ENCODE measurements at places on chromosomes 7 and 10. TPM values are rescaled to one million over a fixed set of nuclear protein-coding genes. Genes with fewer than 3 reads are reported as not detected.

- DNase-seq, result no peak
Measured at GRCh38 chr10:101841826-101842225, 1.8 kb downstream of the KCNIP2 start.

GRCh38 chr10:30055226-30055662 is 4.1 kb downstream of the JCAD start:
- DNase-seq, result no peak

DNA sequence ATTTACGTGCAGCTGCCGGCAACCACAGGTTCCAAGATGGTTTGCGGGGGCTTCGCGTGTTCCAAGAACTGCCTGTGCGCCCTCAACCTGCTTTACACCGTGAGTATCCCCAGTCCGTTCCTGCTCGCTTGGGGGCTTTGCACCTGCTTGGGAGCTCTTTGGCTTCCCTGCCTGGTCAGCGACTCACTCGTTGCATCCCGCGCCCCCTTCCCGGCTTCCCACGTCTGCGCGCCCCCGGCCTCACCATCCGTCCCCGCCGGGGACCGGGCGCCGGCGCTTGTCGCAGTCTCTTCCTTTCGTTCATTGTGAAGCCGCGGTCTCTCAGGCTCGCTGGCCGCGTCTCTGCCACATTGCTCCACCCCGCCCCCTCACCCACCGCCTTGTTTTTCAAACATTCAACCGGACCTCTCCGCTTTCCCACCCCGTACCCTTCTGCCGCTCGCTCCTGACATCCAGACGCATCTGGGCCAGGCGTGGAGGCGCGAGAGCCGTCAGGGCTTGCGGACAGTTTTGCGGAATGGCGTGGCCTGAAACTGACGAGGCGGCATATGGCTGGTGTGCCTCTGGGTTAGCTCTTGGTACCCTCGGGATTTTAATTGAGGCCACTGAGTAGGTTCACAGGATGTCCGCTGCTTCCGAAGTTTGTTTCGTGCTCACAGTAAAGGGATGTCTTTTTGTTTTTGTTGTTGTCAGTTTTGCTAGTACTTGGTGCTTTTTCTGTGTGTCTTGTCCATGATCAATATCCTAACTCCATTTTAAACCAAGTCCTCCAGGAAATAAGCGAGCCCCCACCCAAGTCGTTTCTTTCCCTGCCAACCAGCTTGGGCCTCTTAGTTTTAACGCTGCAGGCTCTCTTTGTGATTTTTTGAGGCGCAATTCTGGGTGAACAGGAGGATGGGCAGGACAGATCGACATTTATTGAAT is 639 bp downstream of the TSPAN13 start:
- DNase-seq, result no peak

DNA sequence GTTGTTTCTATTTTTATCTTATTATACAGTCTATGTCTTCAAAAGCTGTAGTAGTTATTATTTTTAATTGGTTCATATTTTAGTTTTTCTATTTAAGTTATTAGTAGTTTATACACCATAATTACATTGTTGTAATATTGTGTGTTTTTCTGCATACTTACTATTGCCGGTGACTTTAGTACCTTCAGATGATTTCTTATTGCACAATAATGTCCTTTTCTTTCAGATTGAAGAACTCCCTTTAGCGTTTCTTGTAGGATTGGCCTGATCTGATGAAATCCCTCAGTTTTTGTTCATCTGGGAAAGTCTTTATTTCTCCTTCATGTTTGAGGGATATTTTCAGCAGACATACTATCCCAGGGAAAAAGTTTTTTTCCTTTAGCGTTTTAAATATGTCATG is 74.3 kb upstream of the CREB5 start:
- no peak for DNase-seq

FAM180A gene
- not detected for polyA plus RNA-seq
